ENCODE measurements at places on chromosomes 16 and 17. TPM values are rescaled to one million over a fixed set of nuclear protein-coding genes. Genes with fewer than 3 reads are reported as not detected.

NLRC5 gene
- 2.9 TPM for total RNA-seq

ARSG gene
- total RNA-seq: 1.0 TPM

PRR15L gene
- not detected for total RNA-seq

- no peak for DNase-seq
Observed at GRCh38 chr17:11832401-11833137, 164.7 kb downstream of the ZNF18 start.

DNA sequence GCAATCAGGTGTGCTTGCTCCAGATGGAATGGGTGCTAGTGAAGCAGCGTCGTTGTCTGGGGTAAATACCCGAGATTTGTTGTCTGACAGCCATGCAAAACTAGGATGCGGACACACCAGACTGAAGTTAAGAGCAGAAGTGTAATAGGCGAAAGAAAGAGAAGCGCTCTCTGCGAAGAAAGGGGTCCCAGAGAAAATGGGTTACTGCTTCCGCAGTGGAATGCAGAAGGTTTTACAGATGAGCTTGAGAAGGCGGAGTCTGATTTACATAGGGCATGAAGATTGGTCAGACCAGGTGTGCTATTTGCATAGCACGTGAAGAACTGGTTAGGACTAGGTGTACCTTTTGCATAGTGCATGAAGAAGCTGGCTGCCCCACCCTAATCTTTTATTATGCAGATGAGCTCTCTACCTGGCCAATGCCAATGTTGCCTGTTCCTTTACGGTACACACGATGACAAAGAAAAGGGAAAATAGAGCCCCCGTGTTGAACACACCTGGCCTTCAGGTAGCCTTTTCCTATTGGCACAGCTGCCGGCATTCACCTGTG is 32.0 kb upstream of the SNN start:
- no peak for DNase-seq
